Coronary artery (tissue), 2 donors: ENCODE measurements at places on chromosomes 5 and 9.
A peak's percentile ranks its signal among the peaks of the same experiment; 100 is the strongest.

DNA sequence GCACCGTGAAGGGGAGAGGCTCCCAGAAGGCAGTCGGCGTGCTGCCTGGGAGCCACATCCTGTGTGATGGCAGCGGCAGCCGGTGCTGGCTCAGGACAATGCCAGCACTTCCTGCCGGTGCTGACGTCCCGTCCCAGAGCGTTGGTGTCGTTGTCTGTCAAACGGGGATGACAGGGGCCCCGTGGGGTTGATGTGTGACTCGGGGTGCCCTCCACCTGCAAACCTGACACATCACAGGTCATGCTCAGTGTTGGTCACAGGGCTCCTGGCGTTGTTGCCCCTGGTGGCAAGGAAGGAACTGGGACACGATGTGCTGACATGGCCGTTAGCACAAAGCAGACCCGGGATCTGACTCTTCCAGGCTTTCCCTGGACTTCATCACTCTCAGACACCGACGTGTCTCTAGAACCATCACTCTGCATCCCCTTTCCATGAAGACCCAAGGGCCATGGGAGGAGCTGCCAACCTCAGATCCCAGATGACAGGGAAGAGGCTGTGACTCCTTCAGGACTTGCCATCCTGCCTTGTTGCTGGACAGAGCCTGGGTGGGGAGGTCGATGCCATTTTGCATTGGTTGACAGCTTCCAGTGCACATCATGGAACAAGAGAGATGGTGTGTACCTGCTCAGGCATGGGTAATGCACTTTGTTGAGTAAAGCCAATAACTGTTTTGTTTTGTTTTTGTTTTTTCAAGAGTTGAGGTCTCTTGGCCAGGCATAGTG is 21.5 kb downstream of the PLPP7 start:
- DNase-seq: no peak

GRCh38 chr9:106310782-106311181 is 552.2 kb upstream of the ZNF462 start:
- DNase-seq: no peak

GRCh38 chr5:176371621-176372539 is 6.6 kb downstream of the ARL10 start:
- DNase-seq: no peak

GRCh38 chr9:134965851-134966250 is 48.1 kb upstream of the FCN1 start:
- no peak for DNase-seq

DNA sequence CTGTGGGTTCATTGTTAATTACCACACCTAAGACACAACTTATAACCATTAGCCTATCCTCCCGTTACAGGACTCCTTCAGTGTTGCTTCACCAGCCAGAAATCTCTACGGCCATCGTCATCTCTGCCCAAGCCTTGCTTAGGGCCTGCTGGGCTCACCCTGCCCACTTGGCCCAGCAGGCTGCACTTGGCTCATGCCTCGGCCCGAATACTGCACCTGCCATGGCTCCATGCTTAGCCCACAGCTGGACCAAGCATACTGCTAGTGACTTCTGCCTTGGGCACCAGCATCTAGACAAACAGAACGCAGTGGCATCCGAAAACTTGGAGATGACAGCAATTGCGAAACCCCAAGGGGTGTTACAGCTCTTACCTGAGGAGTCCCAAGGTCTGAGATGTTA is 2336.0 kb upstream of the ACO1 start:
- DNase-seq: no peak

- DNase-seq: peak; percentile 29
These were observed 221.9 kb downstream of the IRX2 start for GRCh38 chr5:2529371-2530092.

DNA sequence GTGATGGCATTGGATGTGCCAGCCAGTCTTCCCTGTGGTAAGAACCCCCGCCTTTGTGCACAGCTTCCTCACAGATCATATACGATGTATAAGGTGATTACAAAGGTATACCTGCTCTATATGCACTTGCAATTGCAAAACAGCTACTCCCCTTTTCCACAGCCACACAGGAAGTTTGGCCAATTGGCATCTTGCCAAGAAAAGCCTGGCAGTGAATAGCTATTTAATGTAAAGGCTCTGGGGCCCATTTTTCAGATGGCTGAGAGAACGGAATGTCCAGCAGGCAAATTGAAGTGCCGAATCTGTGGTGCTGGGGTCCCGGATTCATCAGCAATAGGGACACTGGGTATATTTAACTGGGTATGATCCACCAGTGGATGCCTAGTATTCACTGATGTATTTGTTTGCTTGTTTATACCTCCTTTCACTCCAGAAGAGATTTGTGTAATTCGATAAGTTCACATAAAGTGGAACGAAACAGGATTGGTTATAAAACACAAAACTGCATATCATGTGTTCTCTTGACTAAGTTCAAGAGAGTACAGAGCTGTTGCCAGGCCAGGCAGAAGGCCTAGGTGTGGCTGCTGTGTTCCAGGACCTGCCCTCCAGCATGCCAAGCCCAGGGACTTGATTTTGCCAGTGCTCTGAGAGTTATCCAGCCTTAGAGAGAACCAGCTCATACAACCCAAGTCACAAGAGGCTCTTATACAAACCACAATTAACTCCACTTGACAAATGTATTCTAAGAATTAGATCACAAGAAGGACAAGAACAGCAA is 27.7 kb upstream of the GABRP start:
- DNase-seq: no peak

- DNase-seq: no peak
These were observed 28.9 kb downstream of the ARHGEF28 start for GRCh38 chr5:73654819-73655318.

GRCh38 chr5:109865637-109866036 is 175.9 kb downstream of the MAN2A1 start:
- no peak for DNase-seq

GRCh38 chr5:5885782-5886181 is 463.3 kb downstream of the ICE1 start:
- no peak for DNase-seq

GRCh38 chr9:127526655-127527559 is 75.6 kb downstream of the LRSAM1 start:
- no peak for DNase-seq

DNA sequence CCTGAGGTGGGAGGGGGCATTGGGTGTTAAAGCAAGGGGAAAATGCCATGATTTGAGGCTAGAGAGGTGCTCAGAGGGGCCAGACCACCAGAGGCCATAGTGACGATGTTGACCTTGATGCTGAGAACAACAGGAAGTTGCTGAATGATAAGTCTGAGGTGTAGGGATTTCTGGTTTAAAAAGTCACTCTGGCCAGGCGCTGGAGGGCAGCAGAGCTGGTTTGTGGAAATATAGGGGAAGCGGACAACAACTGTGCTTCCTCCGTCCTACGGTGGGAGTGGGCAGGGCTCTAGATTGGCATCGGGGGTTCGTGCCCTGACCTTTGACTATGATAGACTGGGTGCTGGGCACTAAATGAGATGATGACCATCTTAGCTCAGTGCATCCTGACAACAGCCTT is 44.7 kb downstream of the STOM start:
- DNase-seq: no peak

DNA sequence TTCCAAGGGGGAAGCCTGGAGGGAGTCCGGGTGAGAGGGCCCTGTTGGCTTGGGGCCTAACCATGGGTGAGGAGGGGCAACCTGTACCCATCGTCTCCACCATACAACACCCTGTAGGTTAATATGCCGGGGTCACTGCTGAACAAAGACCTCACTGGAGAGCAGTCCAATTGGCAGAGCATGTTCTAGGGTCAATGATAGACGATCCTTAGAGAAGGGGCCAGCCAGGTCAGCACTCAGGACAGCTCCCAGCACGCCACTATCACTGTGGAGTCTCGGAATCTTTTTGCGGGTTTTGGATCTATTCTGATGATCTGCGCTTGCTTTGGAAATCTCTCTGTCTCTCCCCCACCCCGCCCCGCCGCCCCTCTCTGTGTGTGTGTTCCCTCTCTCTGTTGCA is 218.4 kb upstream of the MVB12B start:
- no peak for DNase-seq

GRCh38 chr5:127409246-127409917 is 108.1 kb upstream of the PRRC1 start:
- no peak for DNase-seq

DNA sequence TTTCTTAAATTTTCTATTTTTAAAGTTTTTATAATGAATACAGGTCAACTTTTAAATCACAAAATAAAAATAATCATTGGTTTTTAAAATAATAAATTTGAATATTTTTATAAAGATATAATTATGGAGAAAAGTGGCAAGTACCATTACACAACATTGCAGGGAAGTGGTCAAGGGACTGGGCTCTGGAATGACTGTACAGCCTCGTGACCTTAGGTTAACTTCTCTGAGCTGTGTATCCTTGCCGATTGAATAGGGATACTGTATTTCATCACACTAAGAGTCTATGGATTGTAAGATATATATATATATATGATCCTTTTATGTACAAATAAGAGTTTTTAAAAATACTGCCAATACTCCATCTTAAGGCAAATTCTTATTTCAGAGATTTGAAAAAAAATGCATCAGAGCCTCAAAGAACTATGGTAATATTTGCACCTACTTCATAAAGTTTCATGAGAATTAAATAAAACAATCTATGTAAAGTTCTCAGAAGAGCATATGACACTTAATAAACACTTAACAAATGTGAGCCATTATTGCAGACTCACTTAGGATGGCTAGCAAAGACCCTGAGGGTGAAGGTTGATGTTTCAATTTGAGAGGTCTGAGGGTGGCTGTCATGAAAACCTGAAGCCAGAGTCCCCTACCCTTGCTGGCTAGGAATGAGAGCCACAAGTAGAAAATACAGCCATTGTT is 136.5 kb downstream of the CCDC192 start:
- DNase-seq: no peak

GRCh38 chr9:84597131-84597530 is 72.4 kb upstream of the NTRK2 start:
- DNase-seq: no peak

DNA sequence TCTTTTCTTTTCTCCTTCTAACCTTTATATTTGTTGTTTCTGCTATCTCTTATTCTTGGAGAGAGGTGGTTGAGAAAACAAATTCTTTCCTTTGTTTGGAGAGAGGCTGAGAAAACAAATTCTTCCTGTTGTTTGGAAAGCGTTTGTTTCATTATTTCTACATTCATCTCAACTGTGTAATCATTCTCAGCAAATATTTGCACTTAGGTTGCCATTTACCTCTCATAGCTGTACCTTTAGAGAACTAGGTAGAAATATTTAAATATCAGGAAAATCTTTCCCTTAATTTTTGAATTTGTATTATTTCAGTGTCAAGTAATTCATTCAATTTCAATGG is 1824.4 kb upstream of the CDH9 start:
- DNase-seq: no peak

- DNase-seq: no peak
These were observed 447.4 kb upstream of the WWC1 start for GRCh38 chr5:167843881-167844572.

GRCh38 chr5:107538805-107539445 is 131.8 kb downstream of the EFNA5 start:
- no peak for DNase-seq

GRCh38 chr5:178674334-178674733 is 47.5 kb upstream of the CLK4 start:
- no peak for DNase-seq

GRCh38 chr9:115296831-115297565 is 179.0 kb upstream of the TNC start:
- DNase-seq: no peak

DNA sequence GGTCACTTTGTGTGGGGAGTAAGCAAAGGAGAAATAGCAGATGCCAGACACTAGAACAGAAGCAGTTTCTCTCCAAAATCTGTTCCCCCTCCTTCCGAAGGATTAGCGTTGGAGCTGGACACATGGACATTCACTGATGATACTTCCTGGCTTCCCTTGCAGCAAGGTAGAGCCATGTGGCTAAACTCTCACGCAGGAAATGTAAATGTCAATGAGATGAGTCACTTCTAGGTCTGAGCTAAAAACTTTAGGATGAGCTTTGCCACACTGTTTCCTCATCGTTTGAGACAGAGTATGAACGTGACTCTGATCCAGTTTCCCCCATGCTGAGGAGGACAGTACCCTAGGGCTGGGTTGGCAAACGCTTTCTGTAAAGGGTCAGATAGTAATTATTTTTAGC is 5.1 kb downstream of the BHMT2 start:
- no peak for DNase-seq

DNA sequence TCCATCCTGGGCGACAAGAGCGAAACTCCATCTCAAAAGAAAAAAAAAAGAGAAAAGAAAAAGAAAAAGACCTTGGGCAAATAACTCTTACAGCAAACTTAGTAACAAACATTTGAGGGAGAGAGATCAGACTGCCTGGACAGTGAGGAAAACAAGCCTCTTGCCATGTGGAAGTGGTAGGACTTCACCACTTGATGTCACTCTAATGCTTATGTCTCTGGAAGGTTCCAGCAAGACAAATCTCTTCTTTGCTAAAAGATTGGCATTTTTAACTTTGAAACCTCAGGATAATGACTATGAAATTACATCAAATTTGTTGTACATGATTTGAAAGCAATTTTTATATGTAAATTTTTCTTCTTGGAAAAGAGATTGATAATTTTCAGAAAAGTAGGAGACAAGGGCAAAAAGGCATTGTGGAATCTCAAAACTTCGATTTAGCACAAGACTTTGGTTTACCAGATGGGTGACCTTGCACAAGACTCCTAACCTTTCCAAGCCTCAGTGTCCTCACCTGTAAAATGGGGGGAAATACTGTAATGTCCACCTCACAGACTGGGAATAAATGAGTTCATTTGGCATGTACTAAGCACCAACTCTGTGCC is 5.4 kb downstream of the ACTL7B start:
- DNase-seq: no peak

DNA sequence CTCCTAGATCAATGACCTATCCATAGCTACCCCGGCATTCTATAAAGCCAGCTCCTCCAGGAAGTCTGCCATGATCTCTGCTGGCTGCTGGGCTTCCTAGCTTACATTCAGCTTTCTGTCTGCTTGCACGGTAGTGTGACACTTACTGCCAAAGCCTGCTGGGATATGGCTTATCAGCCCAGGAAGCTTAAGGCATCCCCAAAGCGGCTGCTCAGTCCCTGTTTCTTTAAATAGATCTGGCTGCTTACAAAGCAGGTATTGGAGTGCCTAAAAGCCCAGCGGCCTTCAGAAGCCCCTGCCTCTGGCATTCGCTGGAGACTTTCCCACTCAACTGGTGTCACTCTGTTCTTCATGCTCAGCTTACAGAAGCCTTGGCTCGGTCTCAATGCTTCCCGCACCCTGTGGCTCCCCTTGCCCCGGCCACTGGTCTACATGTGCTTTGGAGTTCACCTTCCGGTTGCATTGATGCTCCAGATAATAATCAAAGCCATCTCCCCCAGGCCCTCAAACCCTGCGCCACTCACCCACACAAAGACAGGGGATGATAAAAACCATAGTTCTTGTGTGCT is 31.3 kb upstream of the STRBP start:
- DNase-seq: no peak
